ENCODE measurements at places on chromosomes 2 and 18.
A peak's percentile ranks its signal among the peaks of the same experiment; 100 is the strongest.

GRCh38 chr2:109275120-109276012, 146.4 kb downstream of the SH3RF3 start:
- H3K36me3 ChIP-seq: no peaks in the 10 kb centered on the region
- H3K27ac ChIP-seq: no peak overlapping the region
- H3K27me3 ChIP-seq: no peaks in the 10 kb centered on the region
- DNase-seq: no peak
- H3K4me1 ChIP-seq: no peaks in the 10 kb centered on the region
- no peak overlapping the region for H3K4me3 ChIP-seq

DNA sequence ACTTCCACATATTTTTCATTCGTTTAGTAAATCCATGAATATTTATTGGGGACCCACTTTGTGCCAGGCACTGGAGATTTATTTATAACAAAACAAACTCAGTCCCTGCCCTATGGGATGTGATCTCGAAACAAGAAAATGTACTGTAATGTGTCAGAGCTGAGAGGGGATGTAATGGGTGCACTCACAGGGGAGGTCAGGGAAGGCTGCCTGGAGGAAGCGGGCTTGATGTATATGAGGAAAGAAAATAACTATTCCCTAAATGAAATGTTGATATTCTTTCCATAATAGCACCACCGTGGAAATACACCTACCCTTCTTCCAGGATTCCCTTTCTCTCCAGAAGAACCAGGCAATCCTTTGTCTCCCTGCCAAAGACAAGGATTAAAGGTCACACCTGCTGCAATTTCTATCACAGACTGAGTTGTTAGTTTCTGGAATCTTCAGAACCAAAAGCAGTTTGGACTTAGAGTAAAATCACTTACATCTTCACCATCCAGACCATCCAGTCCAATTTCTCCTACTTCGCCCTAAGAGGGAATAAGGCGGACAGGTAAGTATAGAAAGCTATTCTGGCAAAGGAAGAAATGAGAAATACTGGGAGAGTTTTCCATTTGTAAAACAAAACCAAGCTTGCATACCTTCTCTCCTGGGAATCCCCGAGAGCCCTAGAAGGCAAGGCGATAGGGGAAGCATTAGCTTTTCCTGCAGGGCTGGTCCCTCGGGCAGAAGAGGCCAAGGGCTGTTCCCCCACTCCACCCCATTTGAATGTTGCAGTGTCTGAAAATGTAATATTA, 55.0 kb downstream of the COL6A3 start:
- no peak overlapping the region for H3K27ac ChIP-seq
- H3K4me3 ChIP-seq: no peak overlapping the region
- no peaks in the 10 kb centered on the region for H3K4me1 ChIP-seq
- H3K36me3 ChIP-seq: peaks cover 14% of the 10 kb centered on the region
- no peaks in the 10 kb centered on the region for H3K27me3 ChIP-seq

- H3K27ac ChIP-seq: peak overlapping the region; percentile 67
- H3K36me3 ChIP-seq: no peaks in the 10 kb centered on the region
- DNase-seq: peak; percentile 83
- peaks cover 36% of the 10 kb centered on the region for H3K27me3 ChIP-seq
- peak overlapping the region; percentile 31 for H3K4me3 ChIP-seq
Observed at GRCh38 chr2:26692897-26693849, 651 bp downstream of the KCNK3 start.

GRCh38 chr2:240747256-240747655, 55.6 kb downstream of the AQP12A start:
- no peaks in the 10 kb centered on the region for H3K36me3 ChIP-seq
- no peaks in the 10 kb centered on the region for H3K27me3 ChIP-seq
- no peak for DNase-seq
- H3K4me1 ChIP-seq: no peaks in the 10 kb centered on the region
- no peak overlapping the region for H3K4me3 ChIP-seq

GRCh38 chr2:231914077-231914690, 12.0 kb downstream of the NPPC start:
- no peaks in the 10 kb centered on the region for H3K36me3 ChIP-seq
- no peak overlapping the region for H3K4me3 ChIP-seq

- H3K36me3 ChIP-seq: peaks cover 9% of the 10 kb centered on the region
- DNase-seq: peak; percentile 70
- H3K27me3 ChIP-seq: no peaks in the 10 kb centered on the region
- peaks cover 12% of the 10 kb centered on the region for H3K4me1 ChIP-seq
- peak overlapping the region; percentile 9 for H3K27ac ChIP-seq
Observed at GRCh38 chr2:239121600-239122012, 273.7 kb downstream of the TWIST2 start.

DNA sequence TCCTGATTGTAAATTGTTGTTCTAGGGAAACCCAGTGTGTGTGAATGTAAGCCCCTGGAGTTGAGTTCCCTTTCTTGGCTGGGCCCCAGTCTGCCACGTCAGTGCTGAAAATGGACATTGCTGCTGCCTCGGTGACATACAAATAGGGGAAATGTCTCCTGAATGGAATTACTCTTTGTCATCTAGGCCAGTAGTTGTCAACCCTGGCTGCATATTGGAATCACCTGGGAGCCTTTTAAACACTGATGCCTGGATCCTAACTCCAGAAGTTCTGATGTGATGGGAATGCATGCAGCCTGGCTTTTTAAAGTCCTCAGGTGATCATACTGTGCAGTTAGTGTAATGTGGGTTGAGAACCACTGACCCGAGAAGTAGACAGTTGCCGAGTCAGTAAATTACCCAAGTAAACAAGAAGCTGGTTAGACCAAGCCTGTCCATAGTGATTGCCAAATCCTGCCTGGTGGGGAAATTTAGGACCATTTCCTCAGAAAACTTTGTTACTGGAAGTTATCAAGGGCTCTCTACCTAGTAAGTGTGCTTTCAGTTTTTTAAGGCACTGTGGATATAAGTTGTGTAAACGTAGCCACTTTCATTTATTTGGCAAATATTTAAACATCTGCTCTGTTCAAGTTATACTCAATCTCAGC, 27.6 kb upstream of the IL1R1 start:
- H3K27ac ChIP-seq: no peak overlapping the region
- H3K4me1 ChIP-seq: 0 out of 2 replicates have a peak, but pooled peaks cover 5% of the 10 kb centered on the region
- no peaks in the 10 kb centered on the region for H3K27me3 ChIP-seq
- no peak for DNase-seq

DNA sequence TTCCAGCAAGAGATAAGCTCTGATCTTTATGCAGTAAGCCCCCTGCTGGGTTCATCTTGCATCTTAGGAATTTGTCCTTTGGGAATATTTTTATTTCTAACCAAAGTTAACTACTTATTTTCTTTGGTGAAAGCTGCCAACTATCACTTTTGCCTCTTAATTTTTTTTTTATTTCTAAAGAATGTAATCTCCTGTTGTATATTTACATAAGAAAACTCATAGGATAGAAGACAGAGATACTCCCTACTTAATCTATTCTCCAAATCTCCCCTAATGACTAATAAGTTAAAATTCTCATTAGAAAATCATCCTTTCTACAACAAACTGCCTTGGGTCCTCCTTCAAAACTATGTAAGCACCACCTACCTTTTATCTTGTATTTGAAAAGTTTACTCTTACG, 612.2 kb upstream of the SLC39A10 start:
- no peak overlapping the region for H3K27ac ChIP-seq
- DNase-seq: no peak
- no peaks in the 10 kb centered on the region for H3K36me3 ChIP-seq
- no peak overlapping the region for H3K4me3 ChIP-seq
- 0 out of 2 replicates have a peak, but pooled peaks cover 4% of the 10 kb centered on the region for H3K27me3 ChIP-seq

DNA sequence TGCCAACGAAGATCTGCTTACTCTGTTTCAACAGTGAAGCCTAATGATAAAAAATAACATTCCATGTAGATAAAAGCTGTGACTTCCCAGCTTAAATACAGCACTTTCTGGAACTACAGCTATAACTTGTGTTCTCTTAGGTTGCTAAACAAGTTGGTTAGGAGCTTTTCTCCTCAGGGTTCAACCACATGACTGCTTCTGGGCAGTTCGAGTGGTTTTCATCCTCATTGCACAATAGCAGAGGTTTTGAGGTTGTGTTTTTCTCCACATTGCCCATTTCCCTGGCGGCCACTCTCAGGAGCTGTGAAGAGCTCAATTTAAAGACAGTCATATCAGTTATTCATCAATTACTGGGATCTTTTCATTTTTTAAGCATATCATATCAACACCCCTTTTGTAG, 102.2 kb upstream of the CYP1B1 start:
- DNase-seq: no peak
- no peaks in the 10 kb centered on the region for H3K36me3 ChIP-seq
- H3K4me1 ChIP-seq: no peaks in the 10 kb centered on the region
- H3K27ac ChIP-seq: peak overlapping the region; percentile 60

Measured in SK-N-SH (cell line).